Stimulated activated CD4-positive, alpha-beta T cell treated with anti-CD3 and anti-CD28 coated beads, Interleukin-4, amount 100 ng/mL, for 4 hours (primary cell): ENCODE measurements at places on chromosomes 4 and X.

GRCh38 chr4:134540588-134540987 is 339.0 kb upstream of the PABPC4L start:
- DNase-seq = no peak

DNA sequence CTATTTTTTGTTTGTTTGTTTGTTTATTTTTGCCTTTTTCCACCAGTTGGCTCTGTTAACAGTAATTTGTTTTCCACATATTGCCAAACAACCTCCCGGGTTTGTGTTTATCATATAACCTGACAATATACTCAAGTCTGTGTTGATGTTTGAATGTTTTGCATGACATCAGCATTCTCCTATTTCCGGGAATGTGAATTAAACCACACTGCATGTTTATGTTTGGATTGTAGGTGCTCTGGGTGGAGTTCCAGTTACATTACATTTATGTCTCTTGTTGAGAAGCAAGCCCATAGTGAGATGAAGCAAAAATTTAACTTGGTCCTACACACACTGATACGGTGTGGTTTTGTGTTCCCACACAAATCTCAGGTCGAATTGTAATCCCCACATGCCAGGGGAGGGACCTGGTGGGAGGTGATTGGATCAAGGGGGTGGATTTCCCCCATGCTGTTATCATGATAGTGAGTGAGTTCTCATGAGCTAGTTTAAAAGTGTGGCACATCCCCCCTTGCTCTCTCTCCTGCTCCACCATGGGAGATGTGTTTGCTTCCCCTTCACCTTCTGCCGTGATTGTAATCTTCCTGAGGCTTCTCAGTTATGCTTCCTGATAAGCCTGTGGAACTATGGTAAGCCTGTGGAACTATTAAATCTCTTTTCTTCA is 54.4 kb upstream of the CLNK start:
- no peak for DNase-seq

DNA sequence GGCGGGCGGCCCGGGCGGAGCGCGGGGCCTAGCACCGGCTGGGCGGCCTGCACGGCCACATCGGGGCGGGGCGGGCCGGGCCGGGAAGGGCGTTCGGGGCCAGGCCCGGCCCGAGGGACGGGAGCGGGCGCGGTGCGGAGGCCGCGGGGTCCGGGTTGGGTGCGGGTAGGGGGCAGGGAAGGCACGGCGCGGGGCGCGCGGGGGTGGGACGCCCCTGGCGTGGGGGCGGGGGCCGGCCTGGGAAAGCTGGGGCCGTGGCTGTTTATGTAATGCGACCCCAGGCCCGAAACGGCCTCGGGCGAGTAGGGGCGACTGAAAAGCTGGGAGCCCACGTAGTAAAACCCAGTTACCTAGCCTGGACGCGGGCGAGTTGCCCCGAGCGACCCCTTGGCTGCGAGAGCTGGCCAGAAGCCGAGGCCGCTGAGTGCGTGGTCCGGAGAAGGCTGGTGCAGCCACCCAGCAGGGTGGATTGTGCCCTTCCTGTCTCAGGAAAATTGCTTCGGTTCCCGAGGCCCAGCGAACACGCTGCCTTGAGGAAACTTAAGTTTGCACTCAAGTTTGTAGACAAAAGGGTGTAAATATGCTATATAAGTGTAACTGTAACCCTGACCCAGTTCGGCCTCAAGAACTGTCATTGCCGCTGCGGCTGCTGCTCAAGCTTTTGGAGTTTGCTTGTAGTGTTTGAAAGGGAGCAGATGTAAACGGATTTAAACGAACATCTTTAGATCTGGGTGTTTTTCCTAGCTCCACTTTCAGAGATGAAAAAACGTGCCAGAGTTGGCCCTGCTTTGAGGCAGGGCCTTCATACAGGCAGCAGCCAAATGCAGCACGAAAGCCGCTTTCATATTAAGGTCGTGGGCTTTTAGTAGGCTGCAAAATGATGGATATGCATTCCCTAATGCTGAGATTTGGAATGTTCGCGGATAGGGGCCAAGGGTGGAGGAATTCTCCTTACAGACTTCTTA is 674 bp downstream of the SEC24B start:
- no peak for DNase-seq

DNA sequence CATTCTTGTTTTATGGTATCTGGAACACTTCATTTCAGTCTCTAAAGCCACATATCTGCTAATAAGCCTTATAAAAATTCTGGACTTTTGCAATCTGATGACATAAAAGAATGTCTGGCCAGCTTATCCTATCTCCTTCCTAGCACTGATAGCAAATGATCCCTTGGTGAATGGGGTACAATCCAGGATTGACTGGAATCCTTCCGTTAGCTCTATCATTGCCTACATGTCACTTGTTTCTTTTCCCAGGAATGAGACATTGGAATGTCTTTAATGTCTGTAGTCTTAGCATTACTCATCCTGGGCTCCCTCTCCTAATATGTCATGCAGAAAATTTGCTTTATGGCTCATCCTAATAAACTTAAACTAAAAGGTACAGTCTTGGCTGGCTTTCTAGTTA is 14.8 kb upstream of the PABPC4L start:
- DNase-seq = no peak

DNA sequence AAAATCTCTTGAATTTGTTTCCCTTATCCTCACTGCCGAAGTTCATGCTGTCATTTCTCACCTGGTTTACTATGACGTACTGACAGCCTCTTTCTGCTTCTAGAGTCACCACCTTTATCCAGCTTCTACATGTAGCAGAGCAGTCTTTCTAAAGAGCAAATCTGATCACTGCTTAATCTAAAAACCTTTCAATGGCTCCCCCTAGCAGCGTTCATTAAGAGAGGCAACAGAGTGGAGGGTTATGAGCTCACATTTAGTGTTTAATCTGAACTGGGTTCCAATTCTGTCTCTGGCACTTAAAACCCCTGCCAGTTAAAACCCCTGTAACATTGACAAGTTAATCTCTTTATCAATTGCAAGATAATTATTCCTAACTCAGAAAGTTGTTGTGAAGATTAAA is 4.4 kb downstream of the RBPJ start:
- peak; percentile 21 for DNase-seq

DNA sequence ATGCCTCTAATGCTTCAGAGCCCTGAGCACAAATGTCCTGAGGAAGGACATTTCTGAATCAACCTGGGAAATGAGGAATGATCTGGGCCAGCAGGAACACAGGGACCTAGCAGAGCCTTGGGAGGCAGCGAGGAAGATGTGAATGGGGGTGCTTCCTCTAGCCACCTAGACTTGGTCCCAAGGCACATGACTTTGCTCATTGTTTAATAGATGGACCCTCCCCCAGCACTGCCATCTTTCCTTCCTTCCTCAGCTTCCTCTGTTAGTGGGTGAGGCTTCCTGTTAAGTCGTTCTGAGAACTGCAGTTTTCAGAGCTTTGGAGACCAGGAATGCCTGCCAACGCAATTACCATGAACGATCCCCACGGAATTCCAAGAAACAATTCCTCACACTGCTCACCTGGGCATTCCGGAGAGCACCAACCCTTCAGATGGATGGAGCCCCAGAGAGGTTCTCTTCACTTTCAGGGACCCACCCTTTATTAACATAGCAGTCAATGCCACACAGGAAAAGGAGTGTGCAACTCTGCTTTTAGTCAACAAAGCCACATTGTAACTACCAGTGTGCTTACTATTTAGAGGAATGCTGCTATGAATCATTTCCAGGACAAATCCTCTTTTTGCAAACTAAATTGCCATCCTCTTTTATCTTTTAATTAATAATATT is 48.5 kb upstream of the STIM2 start:
- DNase-seq = no peak

- DNase-seq = no peak
These were observed 175.6 kb downstream of the SNCA start for GRCh38 chr4:89661173-89661899.

DNA sequence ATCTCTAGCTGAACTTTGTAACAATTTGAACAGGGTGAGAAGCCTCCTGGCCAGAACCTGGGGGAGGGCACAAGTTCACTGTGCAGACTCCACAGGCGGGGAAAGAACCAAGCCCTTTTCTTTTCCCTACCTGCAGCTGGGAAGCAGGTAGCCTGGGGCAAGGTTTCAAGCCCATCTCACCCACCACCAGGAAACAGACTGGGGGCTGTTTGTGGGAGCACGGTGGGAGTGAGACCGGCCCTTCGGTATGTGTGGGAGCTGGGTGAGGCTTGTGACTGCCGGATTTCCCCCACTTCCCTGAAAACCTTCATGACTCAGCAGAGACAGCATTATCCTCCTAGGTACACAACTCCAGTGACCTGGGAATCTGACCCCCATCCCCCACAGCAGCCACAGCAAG is 211.7 kb downstream of the ZNF674 start:
- no peak for DNase-seq

DNA sequence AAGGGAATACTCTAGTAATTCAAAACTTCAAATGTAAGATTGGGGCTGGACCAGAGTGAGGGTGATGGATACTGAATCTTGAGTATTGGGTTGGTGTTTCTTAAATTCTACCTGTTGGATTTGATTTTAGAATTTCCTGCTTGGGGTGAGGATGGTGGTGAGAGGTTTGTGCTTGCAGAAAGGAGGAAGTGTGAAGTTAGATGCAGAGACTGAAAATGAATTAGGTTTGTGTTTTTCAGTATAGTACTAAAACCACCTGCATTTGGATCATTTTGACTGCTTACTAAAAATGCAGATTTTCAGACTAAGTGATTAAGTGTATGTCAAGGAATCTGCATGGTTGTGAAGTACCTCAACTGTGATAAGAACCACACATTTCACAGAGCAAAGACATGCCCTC is 131.5 kb upstream of the CENPE start:
- no peak for DNase-seq

GRCh38 chrX:111040377-111041017 is 55.5 kb upstream of the PAK3 start:
- DNase-seq = no peak

DNA sequence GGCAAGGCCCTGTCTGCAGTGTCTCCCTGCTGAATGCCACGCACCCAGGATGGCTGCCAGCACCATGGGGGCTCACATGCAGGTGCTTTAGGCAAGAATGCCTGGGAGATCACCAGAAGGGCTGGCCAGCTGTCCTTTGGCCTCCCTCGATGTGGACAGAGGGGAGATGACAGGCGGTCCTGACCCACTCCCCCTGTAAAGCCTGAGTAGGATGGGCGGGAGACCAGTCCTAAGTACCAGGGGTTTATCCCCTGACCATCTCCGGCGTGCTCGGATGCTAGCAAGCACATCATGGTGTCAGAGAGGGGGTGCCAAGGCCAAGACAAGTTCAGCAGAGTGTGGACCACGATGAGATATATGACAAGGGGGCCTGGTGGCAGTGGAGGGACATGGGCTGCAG is 5.3 kb downstream of the PDZD4 start:
- DNase-seq = no peak

- DNase-seq = no peak
These were observed 44.1 kb downstream of the CHRNA9 start for GRCh38 chr4:40379248-40379647.

GRCh38 chrX:68438575-68438974 is 5.3 kb upstream of the OPHN1 start:
- DNase-seq = no peak

DNA sequence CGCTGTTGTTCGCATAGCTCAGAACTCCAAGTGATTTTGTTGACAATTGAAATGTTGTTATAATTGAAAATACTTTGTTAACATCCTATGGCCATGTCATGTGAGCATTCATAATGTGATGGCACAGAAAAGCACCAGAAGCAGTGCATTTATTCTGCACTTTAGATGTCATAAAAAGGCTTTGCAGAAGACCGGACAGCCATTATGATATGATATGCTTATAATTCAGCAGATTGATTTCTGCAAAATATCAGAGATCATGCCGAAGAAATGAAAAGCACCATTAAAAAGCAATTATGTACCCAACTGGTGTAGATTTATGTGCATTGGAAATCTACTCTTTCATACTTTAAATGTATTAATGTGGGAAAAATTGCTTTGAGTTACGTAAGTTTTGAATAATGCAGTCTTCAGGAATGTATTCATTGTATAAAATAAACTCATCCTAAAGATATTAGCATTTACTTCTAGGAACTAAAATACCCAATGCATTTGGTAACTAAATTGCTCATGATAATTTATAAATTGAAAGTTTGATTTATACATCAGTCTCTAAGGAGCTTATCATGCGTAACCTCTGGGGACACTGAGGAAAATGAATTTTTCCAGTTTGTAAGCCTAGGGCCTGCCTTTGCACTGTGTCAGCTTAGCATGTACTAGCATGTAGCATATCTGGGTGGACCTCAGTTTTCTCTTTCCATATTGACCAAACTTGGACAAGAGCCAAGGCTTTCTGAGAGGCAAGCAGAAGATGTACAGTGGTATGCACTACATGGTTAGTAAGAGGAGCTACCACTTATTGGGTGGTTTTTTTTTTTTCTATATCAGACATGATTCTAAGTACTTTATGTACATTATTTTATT is 43.6 kb downstream of the TLR10 start:
- DNase-seq = no peak

- DNase-seq = no peak
These were observed 161.6 kb downstream of the IL15 start for GRCh38 chr4:141797966-141798365.

DNA sequence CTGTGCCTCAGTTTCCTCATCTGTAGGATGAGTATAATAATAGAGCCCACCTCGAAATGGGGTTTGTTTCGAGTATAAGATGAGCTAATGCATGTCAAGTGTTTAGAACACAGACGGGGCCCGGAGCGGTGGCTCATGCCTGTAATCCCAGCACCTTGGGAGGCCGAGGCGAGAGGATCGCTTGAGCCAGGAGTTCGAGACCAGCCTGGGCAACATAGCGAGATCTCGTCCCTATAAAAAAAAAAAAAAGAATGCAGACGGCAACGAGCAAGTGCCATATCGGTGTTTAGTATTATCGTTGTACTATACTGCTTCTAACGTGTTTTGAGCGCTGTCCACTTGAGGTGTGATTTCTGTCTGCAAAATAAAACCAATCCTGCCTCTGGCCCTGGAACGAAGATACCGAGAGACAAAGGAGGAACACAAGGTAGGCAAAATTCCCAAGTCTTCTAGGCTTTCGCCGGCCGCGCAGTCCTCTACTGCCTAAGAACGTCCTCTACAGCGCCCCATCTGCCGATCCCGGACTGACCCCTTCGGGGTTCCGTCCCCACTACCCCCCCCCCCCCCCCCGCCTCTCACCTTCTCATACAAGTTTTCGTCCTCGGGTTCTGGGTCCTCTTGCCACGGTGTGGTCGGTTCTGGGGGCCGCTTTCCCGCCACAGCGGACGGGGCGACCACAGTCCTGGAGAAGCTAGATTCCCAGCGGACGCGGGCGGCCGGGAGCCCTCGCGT is 442 bp downstream of the NDUFB11 start:
- DNase-seq = peak; percentile 14

GRCh38 chrX:20522420-20522819 is 255.7 kb upstream of the RPS6KA3 start:
- DNase-seq = no peak

- DNase-seq = no peak
These were observed 57.6 kb upstream of the PPP2R3B start for GRCh38 chrX:444305-444704.

DNA sequence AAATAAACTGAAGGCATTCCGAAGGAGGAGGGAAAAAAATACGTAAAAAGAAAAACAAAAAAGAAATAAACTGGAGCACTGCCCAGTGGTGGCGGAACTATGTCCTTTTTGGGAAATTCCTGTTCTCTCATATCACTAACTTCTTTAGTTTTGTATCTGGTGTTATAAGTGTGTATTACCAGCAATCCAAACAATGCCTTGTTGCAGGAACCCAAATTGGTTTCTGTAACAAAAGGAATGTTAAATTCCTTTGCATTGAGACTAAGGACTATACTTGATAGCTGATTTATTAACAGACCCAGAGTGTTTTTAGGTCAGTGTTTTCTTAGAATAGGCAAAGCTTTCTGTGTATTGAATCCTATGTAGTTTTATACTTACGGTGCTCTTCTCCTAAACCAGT is 6.6 kb downstream of the CCNG2 start:
- no peak for DNase-seq
